ENCODE measurements at places on chromosomes 16 and 17. TPM values are rescaled to one million over a fixed set of nuclear protein-coding genes. Genes with fewer than 3 reads are reported as not detected.

DNA sequence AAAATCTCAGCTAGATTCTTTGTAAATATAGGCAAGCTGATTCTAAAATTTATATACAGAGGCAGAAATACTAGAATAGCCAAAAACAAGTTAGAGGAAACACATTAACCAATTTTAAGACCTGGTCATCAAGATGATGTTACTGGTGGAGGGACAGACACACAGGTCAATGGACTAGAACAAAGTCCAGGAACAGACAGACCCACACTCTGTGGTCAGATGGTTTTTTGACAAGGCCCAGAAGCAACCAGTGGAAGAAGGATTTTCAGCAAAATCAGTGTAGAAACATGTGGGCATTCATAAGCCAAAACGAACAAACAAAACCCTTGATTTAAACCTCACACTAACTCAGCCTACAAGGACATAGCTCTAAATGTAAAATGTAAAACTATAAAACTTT, 99.7 kb upstream of the METRNL start:
- no peak for DNase-seq
- H3K4me1 ChIP-seq, result peaks cover 12% of the 10 kb centered on the region
- no peak overlapping the region for H3K4me3 ChIP-seq
- no peaks in the 10 kb centered on the region for H3K27me3 ChIP-seq
- H3K36me3 ChIP-seq, result no peaks in the 10 kb centered on the region

Gene AATK
- total RNA-seq, result 0.24 TPM

Gene ZDHHC1
- 0.52 TPM for total RNA-seq

GRCh38 chr16:51567911-51568310, 416.8 kb upstream of the SALL1 start:
- no peaks in the 10 kb centered on the region for H3K36me3 ChIP-seq
- no peak for DNase-seq
- no peaks in the 10 kb centered on the region for H3K27me3 ChIP-seq
- H3K4me3 ChIP-seq, result no peak overlapping the region
- no peaks in the 10 kb centered on the region for H3K4me1 ChIP-seq

DNA sequence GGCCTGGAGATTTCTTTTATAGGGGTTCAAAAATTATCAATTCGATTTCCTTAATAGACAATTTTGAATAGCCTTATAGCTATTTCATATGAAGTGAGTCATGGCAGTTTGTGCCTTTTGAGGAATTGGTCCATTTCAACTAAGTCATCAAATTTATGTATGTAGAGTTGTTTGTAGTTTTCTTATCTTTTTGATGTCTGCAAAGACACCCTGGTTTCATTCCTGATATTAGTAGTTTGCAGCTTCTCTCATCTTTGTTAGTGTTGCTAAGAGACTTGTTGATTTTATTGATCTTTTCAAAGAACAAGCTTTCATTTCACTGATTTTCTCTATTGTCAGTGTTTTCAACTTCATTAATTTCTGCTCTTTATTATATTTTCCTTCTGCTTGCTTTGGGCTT, 44.2 kb downstream of the N4BP1 start:
- no peak overlapping the region for H3K4me3 ChIP-seq
- H3K27ac ChIP-seq, result no peak overlapping the region
- H3K36me3 ChIP-seq, result no peaks in the 10 kb centered on the region
- no peaks in the 10 kb centered on the region for H3K4me1 ChIP-seq

- no peaks in the 10 kb centered on the region for H3K36me3 ChIP-seq
- H3K27me3 ChIP-seq, result no peaks in the 10 kb centered on the region
- H3K4me1 ChIP-seq, result no peaks in the 10 kb centered on the region
- no peak for DNase-seq
- H3K4me3 ChIP-seq, result no peak overlapping the region
Measured at GRCh38 chr17:74729866-74730265, 7.2 kb upstream of the RAB37 start.

GRCh38 chr17:36131421-36131820, 27.8 kb downstream of the CCL4 start:
- no peaks in the 10 kb centered on the region for H3K36me3 ChIP-seq
- H3K27me3 ChIP-seq, result peaks cover 3% of the 10 kb centered on the region
- H3K27ac ChIP-seq, result no peak overlapping the region
- no peaks in the 10 kb centered on the region for H3K4me1 ChIP-seq
- no peak for DNase-seq

Gene CRHR1
- 0.05 TPM for total RNA-seq

GRCh38 chr16:63323722-63324705, 1287.8 kb upstream of the CDH8 start:
- H3K27me3 ChIP-seq, result no peaks in the 10 kb centered on the region
- H3K27ac ChIP-seq, result no peak overlapping the region
- DNase-seq, result no peak
- H3K4me1 ChIP-seq, result no peaks in the 10 kb centered on the region

DNA sequence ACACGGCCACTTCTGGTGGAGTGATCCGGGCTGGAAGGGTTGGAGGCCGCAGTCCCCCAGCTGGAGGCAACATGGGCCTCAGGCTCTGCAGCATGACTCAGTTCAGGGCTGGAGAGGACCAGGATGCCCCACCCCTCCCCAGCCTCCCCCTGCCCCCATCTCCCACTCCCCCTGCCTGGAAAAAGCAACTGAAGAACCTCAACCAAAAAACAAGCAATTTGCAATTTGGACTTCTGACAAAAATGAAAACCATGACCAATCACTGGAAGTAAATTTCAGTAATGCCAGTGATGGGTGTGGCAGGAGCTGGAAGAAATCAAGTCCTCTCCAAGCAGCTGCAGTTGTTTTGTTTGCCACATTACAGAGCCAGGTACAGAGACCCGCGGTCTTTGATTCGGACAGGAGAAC, 6.6 kb upstream of the MIF4GD start:
- H3K4me1 ChIP-seq, result peaks cover 4% of the 10 kb centered on the region
- H3K27ac ChIP-seq, result no peak overlapping the region
- H3K36me3 ChIP-seq, result peaks cover 36% of the 10 kb centered on the region
- H3K4me3 ChIP-seq, result no peak overlapping the region

DNA sequence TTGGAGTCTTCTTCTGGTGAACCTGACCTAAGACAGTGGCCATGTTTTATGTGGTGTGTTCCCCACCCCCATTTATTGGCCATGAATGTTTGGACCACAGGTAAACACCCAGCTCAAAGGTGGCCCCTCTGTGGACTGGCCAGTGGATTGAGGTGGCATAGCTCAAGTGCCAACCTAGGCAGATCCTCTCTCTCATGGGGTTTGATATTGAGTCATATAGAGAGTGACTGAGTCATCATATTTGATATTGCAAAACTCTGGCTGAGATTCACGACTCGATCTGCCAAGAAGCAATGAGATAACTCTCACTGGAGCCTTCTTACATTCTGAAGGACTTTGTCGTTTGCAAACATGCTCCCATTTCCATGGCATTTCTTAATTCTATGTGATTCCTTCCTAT, 10.5 kb upstream of the TEKT3 start:
- H3K4me1 ChIP-seq, result no peaks in the 10 kb centered on the region
- no peaks in the 10 kb centered on the region for H3K36me3 ChIP-seq
- DNase-seq, result no peak
- H3K27ac ChIP-seq, result no peak overlapping the region

DNA sequence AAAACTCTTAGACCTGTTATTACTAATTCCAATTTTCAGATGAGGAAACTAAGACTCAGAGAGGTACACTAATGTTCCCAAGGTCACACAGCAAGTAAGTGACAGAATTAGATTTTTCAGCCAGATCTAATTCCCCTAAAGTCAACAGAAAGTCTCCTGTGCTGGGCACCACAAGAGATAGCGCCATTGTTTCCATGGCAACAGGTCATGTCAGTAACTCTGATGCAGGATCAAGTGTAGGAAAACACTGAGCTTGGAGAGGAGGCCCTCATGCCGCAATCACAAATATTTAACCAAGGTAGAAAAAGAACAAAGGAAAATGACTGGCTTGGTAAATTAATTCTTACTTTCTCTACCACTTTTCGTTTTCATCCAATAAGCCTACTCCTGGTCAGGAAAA, 166.0 kb upstream of the CDH13 start:
- H3K27ac ChIP-seq, result no peak overlapping the region
- no peaks in the 10 kb centered on the region for H3K27me3 ChIP-seq
- no peak for DNase-seq

Gene ATP2A3
- 52.9 TPM for total RNA-seq

DNA sequence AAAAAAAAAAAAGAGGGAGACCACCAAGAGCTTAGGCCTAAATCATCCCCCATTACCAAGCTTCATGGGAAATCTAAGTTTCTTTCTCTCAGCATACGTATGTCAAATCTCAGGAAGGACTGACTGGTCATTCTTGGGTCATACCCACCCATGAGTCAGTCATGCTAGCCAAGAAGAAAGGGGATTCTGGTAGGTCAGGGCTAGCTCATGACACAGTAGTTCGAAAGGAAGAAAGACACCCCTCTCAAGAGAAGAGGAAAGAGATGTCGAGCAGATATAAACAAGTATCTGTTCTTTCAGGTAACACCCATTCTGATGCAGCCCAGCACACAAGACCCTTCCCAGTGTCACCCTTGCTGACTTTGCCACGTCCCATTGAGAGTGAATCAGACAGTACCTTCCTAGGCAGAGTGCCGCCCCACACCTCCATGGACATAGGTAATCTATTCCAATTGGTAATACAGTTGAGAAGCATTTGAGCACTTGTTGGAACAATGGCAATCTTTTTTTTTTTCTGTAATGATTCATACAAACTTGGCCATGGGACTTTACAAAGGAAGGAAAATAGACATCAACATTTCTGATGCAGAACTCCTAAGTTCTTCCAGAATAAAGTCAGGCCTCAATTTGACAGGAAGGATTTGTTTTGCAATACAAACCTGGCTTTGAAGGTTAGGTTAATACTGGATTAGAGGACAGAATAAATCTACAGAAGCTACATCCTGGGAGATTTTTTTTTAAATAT, 38.2 kb downstream of the COPRS start:
- H3K4me3 ChIP-seq, result no peak overlapping the region
- H3K27me3 ChIP-seq, result no peaks in the 10 kb centered on the region
- no peaks in the 10 kb centered on the region for H3K4me1 ChIP-seq

GRCh38 chr17:80195671-80196529, 24.2 kb downstream of the SGSH start:
- peaks cover 13% of the 10 kb centered on the region for H3K4me1 ChIP-seq
- no peak overlapping the region for H3K27ac ChIP-seq
- DNase-seq, result no peak
- peaks cover 17% of the 10 kb centered on the region for H3K27me3 ChIP-seq

DNA sequence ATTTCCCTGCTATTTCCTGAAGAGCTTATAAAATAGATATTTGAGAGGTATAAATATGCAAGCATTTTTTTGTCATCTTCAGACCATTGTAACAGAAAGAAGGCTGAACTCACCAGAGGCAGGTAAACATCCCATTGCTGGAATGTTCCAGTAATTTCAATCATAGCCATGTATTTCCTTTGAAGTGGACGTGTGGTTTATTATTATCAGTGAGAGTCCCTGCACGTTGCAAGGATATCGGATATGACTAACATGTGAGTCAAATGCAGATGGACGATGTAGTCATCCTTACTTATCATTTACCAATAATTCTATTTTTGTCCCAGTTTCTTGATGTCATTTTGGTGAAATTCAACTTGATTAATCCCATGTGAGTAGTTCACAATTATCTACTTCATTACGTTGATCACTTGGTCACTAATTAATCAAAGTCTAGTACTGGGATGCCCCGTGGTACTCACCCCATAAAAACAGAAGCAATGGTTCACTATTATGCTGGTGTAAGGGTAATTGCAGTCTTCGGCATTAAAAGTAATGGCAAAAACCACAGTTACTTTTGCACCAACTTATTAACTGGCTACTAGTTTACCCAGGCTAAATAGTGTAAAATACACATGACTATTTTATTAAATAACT, 89.5 kb downstream of the VAT1L start:
- H3K27ac ChIP-seq, result no peak overlapping the region
- DNase-seq, result no peak

DNA sequence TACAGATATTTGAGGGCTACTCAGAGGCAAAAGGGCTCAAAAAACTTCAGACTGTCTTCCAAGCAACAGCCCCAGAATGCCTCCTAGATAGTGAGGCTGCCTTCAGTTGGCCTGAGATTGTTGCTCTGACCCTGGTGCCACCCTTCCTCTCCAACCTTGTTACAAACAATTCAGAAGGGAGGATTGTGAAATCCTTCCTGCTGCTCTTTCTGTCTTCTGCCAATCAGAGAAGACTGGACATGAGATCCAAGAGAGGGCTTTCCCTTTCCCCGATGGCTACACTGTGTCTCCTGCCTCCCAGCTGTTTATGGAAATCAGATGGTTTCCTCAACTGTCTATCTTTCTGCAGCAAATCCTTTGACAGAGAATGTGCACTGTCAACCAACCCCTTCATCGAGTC, 419.9 kb downstream of the CDH13 start:
- no peaks in the 10 kb centered on the region for H3K36me3 ChIP-seq
- H3K4me3 ChIP-seq, result no peak overlapping the region
- H3K27me3 ChIP-seq, result no peaks in the 10 kb centered on the region
- no peak overlapping the region for H3K27ac ChIP-seq
- H3K4me1 ChIP-seq, result no peaks in the 10 kb centered on the region

Gene KCNJ16
- total RNA-seq, result 0.05 TPM

Gene TEKT5
- total RNA-seq, result 0.24 TPM

DNA sequence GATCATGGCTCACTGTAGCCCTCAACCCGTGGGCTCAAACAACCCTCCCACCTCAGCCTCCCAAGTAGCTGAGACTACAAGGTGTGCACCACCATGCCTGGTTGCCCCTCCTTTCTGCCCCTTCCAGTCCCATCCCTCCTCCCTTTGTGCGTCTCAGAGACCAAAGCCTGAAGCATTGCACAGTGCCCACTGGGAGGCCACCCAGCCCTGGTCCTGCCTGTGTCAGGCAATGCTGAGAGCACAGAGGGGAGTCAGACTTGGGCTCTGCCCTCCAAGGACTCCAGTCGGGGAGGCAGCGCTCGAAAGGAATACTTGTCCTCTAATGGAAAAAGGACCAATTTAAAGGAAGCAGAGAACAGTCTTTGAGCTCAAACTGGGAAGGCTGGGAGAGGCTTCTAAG, 20.4 kb downstream of the RAI1 start:
- H3K27me3 ChIP-seq, result peaks cover 11% of the 10 kb centered on the region
- no peaks in the 10 kb centered on the region for H3K4me1 ChIP-seq
- H3K36me3 ChIP-seq, result peaks cover 4% of the 10 kb centered on the region
- H3K27ac ChIP-seq, result no peak overlapping the region

DNA sequence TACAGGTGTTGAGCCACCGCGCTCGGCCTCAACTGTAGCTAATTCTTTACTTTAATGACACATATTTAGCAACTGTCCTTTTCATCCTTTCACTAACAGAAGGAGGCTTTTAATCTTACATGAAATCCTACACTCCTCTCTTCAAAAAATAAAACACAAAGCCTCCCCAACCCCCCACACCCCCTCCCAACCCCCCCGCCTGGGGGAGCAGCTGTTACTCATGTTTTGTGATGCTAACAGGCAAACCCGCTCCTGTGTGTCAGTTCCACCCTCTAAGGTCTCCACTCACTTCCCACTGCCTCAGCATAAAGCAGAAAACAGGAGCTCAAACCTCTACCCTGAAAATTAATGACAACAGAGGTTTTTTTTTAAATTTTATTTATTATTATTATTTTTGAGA, 55.4 kb upstream of the SLC25A19 start:
- no peak overlapping the region for H3K4me3 ChIP-seq
- DNase-seq, result no peak
- no peaks in the 10 kb centered on the region for H3K36me3 ChIP-seq
- peaks cover 80% of the 10 kb centered on the region for H3K4me1 ChIP-seq

Gene TSPOAP1
- 12.1 TPM for total RNA-seq

Gene OR2C1
- total RNA-seq, result 0.14 TPM

GRCh38 chr16:968620-969019, 2.2 kb downstream of the LMF1 start:
- H3K4me1 ChIP-seq, result peaks cover 10% of the 10 kb centered on the region
- H3K36me3 ChIP-seq, result peaks cover 3% of the 10 kb centered on the region
- H3K27ac ChIP-seq, result no peak overlapping the region
- no peak overlapping the region for H3K4me3 ChIP-seq
- no peak for DNase-seq

- H3K4me1 ChIP-seq, result peaks cover 3% of the 10 kb centered on the region
- H3K36me3 ChIP-seq, result no peaks in the 10 kb centered on the region
- no peak for DNase-seq
Measured at GRCh38 chr17:69064001-69064400, 3.3 kb upstream of the ABCA9 start.
